ENCODE measurements at places on chromosomes 4 and X.

DNA sequence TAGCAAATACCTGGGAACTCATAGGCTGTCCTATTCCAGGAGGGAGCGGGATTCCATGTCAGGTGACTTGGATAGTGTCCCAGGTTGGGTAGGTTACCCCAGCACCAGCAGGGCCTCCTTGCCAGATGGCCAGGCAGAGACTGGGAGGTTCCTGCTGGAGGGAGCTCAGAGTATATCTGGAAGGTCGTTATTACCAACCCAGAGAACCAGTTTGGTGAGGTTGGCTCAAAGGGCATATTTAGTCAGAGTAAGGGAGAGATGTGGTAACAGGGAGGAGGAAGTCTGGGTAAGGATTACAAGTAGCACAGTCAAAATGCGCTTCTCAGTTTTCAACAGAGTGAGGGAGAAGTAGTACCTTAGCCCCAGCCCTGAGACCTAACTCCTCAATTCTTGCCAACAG lies 53.3 kb upstream of the LNX1 start:
- DNase-seq, result no peak

DNA sequence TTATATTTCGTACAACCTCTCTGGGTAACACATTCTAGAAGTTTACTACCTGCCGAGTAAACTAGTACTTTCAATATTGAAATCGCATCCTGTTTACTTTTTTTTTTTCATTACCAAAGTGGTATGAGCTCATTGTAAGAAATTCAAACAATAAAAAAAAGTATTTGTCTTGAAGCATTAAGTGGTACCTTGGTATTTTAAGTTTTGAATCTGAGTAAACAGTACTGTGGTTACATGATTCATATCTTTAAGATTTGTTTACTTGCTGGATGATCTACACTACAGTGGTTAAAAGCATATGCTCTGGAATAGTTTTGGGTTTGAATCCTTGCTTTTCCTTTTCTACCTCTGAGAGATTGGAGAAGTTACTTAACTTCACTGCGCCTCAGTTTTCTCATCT lies 3.8 kb upstream of the MMGT1 start:
- no peak for DNase-seq

DNA sequence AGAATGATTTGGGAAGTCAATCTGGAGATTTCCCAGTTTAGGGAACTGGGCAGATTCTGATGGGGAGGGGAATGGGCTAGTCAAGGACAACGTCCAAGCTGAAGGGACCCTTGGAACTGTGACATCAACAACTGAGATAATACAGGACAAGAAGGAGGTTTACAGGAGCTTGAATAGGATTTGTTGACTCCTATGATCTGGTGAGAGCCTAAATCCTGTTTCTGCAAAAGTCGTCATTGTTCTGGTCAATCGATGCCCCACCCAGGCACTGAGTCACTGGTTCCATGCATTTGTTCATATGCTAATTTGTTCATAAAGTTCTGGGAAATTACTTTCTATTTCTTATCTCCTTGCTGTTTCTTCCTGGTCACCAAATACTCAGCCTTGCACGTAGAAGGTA lies 15.3 kb upstream of the PDGFRA start:
- no peak for DNase-seq

GRCh38 chr4:3176367-3177229 lies 72.4 kb upstream of the MSANTD1 start:
- DNase-seq, result no peak

DNA sequence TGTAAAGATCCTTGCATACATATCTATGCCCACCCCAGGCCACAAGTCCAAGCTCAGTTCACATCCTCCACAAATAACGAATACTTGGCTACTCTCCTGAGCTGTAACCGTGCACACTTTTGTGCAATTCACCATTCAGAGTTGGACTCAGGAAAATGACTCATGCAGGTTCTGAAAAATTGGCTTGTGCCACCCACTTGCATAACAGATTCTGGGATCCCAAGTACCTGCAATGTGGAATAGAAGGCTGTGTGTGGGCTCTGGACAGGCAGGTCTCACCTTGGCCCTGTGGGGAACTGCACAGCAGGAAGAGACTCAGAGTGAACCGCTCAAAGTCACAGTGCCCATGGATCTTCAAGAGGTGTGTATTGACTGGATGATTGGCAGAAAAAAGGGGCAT lies 502.7 kb downstream of the PACRGL start:
- DNase-seq, result no peak

- no peak for DNase-seq
These were observed 43.2 kb downstream of the MANBA start for GRCh38 chr4:102717448-102718092.

- DNase-seq, result no peak
These were observed 179.9 kb downstream of the DTHD1 start for GRCh38 chr4:36461344-36461743.

- no peak for DNase-seq
These were observed 13.3 kb upstream of the MAD2L1 start for GRCh38 chr4:120079839-120080520.
